Naive thymus-derived CD8-positive, alpha-beta T cell (primary cell): ENCODE measurements at places on chromosomes 12 and 14. TPM values are rescaled to one million over a fixed set of nuclear protein-coding genes. Genes with fewer than 3 reads are reported as not detected.

GRCh38 chr12:121829250-121829918, 25.6 kb downstream of the SETD1B start:
- DNase-seq = no peak

- DNase-seq = no peak
Observed at GRCh38 chr12:109239179-109239578, 69.9 kb downstream of the FOXN4 start.

DNA sequence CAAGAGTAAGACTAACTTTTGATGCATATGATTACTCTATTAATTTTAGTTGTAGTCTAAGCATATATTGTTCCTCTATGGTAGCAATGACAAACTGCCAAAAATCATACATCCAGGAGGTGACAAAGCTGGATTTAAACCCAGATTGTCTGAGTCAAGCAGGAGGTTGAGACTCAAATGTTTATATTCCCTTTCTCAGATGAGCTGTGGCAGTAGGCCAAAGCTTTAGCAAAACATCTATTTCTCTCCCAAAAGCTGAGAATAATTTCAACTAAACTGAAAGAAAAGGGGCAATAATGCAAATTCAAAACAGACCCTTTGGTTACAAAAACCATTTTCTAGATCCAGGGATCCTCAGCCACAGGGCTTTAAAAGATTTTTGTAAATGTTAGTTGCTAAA, 173.6 kb downstream of the SEC23A start:
- DNase-seq = no peak

DNA sequence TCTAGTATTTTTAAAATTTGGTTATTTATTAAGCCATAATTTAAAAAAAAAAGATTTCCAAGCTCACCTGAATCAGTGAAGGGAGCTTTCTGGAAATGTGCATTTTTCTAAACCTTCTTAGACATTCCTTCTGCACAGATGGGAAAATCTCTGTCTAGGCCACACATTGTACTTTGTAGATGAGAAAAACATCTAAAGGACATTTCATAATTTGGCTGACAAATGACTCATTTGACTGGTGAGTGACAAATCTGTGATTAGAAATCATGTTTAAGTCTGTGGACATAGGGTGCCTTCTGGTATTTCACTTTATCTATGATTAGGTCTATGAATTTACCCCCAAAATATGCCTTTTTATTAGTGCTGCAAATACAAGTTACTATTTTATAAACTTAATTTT, 1044.9 kb upstream of the FLRT2 start:
- DNase-seq = no peak

DNA sequence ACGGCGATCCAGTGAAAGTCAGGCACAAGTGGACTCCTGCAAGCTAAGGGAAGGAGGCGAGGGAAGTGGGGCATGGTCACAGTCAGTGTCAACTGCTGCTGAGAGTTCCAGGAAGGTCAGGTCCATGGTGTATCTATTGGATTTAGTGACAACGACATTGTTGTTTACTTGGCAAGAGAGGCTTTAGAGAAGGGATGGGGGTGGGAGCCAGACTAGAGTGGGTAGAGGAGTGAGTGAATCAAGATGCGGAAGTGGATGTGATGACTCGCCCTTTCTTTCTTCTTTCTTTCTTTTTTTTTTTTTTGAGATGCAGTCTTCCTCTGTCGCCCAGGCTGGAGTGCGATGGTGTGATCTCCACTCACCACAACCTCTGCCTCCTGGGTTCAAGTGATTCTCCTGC, 12.5 kb downstream of the P2RX7 start:
- DNase-seq = no peak

DNA sequence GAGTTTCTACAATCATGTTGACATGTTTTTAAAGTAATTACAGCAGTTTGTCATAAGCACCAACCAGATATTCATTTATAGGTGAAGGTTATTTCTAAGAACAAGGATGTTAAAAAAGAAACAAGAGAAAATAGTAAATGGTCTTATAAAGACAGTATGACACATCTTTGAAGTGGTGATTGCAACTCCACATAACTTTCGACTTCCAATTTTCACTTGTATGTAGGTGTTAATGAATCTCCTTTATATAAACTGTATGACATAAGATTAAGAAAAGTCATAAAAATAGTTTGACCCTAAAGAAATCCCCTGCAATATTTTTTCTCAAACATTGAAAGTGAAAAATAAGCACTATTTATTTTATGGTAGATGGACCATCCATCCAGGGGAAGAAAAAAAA, 144.8 kb upstream of the PTPRQ start:
- no peak for DNase-seq

DNA sequence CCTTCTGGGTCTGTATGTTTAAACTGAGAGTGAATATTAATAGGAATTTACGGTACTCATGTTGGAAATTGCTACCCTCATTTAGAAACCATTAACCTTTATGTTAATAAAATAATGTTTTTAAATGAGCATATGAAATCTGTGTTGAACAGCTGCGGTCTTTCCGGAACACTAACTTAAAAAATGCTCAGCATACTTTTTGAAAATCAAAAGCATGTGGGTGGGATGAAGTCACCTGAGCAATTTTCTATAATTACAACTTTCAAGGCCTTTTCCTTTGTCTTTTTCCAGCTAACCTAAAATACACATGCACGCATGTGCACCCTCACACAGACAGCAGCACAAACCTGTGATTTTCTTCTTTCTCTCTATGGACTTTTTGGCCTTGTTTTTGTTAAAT, 39.8 kb downstream of the BORCS5 start:
- DNase-seq = no peak

- no peak for DNase-seq
Observed at GRCh38 chr12:51922762-51923505, 15.6 kb downstream of the ACVRL1 start.

- no peak for DNase-seq
Observed at GRCh38 chr14:61621444-61621843, 73.9 kb upstream of the HIF1A start.

GRCh38 chr12:65666876-65667275, 157.4 kb upstream of the HMGA2 start:
- no peak for DNase-seq

DNA sequence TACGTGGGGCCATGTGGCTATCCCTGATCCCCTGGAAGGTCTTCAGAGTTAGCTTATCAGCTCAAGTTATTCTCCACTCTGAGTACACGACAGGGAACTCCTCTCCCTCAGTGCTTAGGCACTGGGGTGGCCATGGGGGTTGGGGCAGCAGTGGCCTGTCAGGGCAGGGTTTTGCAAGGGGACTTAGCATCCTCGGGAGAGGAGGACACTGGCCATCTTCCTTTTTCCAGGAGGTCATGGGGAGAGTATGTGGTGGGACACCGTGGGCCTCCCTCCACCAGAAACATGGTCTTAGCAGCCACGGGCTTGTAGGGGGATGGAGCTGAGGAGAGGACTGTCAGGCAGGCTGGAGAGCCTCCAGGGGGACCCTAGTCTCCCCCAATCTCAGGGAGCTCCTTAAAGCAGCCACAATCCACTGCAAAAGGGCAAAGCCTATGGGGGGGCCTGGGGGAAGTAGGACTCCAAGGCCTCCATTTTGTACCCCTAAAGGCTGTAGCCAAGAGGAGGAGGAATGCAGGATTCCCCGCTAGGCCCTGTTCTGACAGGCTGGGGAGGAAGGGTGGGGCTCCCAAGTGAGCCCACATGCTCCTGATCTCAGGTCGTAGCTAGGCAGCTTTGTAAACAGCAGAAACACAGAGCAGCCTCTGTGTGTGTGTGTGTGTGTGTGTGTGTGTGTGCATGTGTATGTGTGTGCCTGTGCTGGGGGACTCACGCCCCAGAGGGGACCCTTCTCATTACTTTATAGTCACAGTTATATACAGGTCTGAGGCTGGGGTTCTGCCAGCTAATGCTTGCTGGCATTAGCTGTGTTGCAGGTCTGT, 36.6 kb downstream of the KRT80 start:
- DNase-seq = peak; percentile 56

DNA sequence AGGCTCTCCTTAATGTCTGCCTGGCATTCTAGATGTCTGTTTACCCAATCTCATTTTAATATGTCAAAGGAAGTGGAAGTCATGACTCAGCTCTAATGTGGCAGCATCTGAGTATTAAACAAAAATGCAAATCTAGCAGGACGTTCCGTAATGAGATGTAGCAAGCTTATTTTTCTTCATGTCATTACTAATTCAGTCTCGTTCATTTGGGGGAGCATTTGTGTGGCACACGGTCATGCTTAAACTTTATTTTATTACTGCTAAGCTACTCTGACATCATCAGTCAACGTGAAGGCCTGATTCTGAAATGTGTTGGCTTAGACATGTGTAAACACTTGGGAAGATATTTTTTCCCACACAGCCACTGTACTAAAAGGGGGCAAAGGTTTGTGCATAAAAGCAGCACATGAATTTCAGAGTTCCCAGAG, 326.7 kb upstream of the TMPO start:
- DNase-seq = no peak

GRCh38 chr14:23538050-23538718, 13.4 kb downstream of the ZFHX2 start:
- no peak for DNase-seq

GRCh38 chr12:100027671-100028070, 42.9 kb upstream of the ANKS1B start:
- no peak for DNase-seq

- DNase-seq = no peak
Observed at GRCh38 chr14:68844210-68844545, 51.3 kb upstream of the ZFP36L1 start.

DNA sequence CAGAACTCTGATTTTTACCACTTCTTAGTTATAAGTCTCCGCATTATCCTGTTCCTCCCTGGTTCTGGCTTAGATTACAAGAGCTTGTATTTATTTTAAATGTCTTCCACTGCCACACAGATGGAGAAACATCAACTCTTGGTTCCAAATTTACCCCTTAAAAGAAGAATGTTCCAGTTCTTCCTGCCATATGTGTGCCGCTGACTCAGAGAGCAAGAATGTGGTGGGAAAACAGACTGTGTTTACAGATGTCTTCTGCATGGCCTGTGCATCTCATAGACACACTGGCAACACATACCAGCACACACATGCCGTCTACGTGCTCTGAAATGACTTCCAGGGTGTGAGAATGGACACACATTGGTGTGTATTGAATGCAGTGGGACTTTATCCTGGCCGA, 383.0 kb downstream of the LRIG3 start:
- DNase-seq = no peak

GRCh38 chr14:77965919-77966435, 166.1 kb downstream of the ADCK1 start:
- DNase-seq = no peak

The HIGD1C gene
- not detected for total RNA-seq

The CD4 gene
- 1.5 TPM for total RNA-seq

The KERA gene
- total RNA-seq = not detected

The GZMB gene
- 0.49 TPM for total RNA-seq

The NRL gene
- 3.4 TPM for total RNA-seq

The IL23A gene
- total RNA-seq = 32.4 TPM

The SLC17A8 gene
- total RNA-seq = not detected

The TMEM132C gene
- total RNA-seq = not detected
